ENCODE measurements at places on chromosomes 7 and 10.

DNA sequence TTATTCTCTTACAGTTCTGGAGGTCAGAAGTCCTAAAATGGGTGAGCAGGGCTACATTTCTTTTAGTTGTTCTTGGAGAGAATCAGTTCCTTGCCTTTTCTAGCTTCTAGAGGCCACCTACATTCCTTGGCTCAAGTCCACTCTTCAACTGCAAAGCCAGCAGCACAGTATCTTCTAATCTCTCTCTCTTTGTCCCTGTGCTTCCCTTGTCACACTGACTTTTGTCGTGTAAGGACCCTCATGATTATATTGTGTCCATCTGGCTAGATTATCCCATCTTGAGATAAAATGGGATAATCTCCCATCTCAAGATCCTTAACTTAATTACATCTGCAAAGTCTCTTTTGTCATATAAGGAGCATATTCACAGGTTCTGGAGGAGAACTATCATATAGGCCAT lies 359.0 kb downstream of the ADRA2A start:
- DNase-seq, result no peak

GRCh38 chr10:132464256-132465192 lies 67.5 kb downstream of the PWWP2B start:
- DNase-seq, result no peak

DNA sequence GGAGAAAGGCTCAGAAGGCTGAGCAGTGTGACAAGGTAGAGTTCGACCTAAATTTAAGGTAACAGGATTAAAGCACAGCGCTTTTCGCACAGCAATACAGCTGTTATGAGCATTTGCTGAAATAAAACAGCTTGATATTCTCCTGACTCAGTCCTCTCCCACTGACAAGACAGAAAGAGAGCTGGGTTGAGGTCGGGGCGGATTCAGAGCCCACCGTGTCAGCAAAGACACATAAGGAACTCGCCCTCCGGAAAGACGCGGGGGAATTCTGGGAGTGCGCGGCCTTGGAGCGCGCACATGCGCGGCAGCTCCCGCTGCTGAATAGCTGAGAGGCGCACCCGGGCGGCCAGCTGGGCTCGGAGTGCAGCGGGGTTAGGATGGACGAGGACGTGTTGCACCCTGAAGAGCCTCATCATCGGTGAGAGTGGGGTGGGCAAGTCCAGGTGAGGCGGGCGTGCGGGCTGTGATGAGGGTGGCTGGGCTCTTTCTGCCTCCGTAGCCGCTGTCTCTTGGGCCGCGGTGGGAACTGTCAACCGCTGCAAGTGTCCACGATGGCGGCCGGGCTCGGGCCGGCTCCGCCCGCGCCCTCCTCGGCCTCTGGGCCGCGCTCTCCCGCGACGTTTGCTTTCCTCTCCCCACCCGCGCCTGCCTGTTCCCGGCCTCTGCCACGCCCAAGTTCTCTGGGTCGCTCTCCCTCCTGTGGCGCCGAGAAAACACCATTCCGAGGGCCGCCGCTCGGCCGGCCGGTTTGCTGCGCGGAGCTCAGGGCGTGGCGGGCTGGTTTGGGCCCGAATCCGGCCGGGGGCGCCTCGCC lies 120.6 kb downstream of the LYZL1 start:
- DNase-seq, result peak; percentile 32

DNA sequence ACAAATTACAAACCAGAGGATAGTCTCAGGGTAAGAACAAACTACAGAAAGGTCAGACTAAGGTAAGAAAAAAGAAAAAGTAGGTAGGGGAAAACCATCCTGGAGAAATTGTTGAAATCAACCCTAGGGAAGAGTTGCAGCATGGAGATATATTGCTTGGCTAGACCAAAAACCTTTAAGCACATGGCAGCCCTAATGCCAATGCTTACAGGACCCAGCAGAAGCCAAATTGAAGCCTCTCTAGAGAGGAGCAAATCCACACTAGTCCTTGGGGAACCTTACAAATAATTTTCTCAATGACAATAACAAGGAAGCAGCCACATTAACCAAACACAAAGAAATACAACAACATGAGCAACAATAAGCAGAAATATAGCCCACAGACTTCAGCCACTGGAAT lies 81.9 kb downstream of the CNOT4 start:
- DNase-seq, result no peak

GRCh38 chr10:14803827-14804226 lies 29.1 kb upstream of the FAM107B start:
- DNase-seq, result no peak

DNA sequence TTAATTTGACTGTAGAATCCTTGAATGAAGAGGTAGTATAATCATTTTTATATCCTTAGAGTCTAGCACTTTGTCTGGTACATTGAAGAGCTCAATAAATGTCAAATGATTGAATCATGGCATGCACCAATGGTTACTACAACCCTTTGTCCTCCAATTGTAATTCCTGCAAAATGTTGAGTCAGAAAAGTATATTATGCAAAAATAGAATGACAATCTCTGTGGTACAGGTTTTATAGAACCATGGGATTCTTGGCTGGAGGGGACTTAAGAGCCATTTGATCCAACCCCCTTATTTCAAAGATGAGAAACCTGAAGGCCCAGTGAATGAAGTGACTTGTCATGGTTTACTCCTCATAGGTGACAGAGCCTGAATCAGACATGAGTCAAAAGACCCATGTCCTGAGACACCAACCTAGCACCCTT lies 30.9 kb upstream of the SMKR1 start:
- no peak for DNase-seq

GRCh38 chr10:128416231-128416630 lies 290.0 kb upstream of the MKI67 start:
- DNase-seq, result no peak

DNA sequence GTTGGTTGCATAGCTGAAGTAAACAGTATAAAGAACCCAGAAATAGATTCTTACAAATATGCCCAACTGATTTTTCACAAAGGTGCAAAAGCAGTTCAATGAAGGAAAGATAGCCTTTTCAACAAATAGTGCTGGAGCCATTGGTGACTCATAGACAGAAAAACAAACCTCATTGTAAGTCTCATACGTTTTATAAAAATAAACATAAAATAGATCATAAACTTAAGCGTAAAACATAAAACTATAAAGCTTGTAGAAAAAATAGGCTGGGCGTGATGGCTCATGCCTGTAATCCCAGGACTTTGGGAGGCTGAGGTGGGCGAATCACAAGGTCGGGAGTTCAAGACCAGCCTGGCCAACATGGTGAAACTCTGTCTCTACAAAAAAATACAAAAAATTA lies 318.8 kb upstream of the IGFBP3 start:
- no peak for DNase-seq

DNA sequence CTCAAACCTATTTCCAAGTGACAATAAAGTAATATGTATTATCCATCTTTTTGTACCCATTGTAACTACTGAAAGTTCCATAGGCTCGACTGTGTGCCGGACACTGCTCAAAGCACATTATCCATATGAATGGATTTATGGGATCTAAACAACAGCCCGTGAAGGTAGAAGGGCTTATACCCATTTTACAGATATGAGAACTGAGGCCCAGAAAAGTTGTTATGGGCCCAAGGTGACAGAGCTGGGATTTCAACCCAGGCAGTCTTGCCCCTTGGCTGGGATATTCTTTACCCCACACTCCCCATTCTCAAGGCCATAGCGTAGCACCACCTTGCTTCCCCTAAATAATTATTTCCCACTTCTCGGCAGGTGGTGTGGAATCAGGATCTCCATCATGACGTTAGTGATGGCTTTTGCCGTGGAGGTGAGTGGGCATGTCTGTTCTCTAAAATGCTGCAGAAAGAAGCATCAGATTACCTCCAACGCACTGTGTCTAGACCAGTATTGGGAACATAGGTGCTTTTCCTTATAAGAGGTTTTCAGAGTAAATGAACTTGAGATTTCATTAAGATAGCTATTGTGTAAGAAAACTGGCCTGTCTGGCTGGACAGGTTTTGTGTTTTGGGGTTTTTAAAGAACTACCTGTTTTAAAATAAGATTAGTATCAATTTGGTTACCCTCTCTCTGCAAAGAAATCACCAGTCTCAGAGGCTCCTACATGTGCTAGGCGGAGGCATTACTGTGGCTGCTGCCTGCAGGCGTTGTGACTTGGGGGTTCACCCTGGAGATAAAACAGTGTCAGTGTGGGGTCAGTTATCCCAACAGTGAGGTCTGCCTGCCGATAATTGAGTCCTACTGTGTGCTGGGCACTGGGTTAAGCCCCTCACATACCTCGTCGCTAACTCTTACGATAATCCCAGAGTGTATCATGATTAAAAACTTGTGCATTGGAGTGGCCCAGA lies 85.1 kb upstream of the SDK1 start:
- DNase-seq, result peak; percentile 5

DNA sequence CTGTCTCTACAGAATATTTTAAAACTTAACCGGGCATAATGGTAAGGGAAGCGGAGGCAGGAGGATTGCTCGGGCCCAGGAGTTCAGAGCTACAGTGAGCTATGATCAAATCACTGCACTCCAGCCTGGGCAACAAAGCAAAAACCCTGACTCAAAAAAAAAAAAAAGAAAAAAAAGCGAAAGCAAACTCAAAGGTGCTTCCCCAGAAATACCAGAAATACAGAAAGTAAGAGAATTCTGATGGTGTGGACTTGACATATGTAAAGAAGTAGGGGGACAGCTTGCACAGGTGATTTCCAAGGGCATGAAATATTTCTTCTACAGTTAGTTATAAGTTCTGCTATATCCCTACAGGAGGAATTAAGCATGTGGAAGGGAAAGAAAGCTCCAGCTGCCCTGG lies 69.7 kb upstream of the APBB1IP start:
- no peak for DNase-seq

- DNase-seq, result no peak
Measured at GRCh38 chr10:74056050-74056818, 58.3 kb downstream of the VCL start.

DNA sequence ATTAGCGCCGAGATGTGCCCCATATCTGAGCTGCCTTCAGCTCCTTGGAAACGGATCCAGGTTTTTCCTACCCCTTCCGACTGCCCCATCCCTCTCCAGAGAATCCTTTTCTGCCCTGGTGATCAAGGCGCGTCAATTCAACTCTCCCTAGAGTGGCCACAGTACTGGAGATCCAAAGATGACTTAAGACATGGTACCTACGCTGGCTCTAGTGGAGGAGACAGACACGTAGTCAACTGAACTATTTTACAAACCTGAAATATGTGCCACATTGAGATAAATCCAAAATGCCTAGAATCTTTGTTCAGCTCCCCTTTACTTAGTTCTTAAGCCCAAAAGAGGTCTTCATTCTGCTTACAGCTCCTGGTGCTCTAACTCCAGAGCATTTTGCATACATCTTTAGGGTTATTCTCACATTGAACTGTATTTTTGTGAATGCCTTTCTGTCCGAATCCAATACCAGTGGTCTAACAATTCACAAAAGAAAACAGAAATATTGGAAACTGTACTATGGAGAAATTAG lies 444 bp upstream of the TNPO3 start:
- no peak for DNase-seq

DNA sequence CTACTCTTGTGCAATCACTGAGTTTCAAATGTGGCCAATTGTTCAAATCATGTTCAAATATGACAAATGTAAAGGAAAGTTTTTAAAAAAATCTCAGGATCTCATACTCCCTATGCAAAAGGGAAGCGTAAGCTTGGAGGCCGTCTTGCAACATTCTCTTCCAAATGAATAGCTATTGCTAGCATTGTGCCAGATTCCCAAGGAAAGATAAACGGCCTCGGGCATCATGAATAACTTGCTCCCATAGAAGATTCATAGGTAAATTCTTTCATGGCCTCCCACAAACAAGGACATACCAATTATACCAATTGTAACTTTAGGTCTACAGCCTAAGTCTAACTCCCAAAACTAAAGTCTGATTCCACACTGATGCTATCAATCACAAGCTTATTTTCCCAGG lies 416.9 kb downstream of the THSD7A start:
- DNase-seq, result no peak

DNA sequence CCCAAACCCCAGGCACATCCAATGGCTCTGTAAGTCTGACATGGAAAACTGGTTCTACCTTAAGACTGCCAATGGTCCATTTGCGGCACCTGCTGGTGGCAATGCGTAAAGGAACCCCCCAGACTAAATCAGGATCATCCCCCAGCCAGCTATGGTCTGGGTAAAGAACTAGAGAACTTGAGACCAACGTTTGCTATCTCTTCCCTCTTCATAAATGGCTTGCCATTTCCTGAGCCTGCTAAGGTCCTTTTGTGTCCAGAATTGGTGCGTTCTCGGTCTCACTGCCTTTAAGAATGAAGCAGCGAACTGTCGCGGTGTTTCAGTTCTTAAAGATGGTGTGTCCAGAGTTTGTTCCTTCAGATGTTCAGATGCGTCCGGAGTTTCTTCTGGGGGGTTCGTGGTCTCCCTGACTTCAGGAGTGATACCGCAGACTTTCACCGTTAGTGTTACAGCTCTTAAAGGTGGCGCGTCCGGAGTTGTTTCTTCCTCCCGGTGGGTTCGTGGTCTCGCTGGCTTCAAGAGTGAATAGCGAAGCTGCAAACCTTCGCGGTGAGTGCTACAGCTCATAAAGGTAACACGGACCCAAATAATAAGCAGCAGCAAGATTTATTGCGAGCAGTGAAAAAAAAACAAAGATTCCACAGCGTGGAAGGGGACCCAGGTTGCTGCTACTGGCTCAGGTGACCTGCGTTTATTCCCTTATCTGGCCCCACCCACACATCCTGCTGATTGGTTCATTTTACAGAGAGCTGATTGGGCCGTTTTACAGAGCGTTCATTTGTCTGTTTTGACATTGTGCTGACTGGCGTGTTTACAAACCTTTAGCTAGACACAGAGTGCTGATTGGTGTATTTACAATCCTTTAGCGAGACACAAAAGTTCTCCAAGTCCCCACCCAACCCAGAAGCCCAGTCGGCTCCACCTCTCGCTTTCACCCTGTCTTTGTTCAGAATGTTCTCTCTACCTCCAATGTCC lies 95.4 kb downstream of the ELMO1 start:
- DNase-seq, result no peak

DNA sequence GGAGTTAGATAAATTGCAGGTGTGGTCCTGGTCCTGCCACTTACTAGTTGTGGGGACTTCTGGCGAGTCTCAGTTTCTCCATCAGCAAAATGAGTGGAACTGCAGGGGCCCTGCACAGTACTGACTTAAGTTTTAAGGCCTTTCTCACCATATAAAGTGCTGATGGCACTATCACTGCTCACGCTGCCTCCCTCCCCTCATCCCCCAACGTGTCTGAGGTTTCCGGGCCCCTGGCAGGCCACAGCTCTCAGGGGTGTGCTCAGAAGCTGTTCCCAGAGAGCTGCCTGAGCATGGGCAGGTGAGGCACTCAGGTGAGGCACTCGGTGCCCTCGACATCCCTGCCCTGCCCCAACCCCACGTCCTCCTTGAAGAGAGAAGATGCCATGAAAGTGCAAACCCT lies 74.2 kb downstream of the VOPP1 start:
- no peak for DNase-seq
